ENCODE measurements at places on chromosomes 3 and 15.

DNA sequence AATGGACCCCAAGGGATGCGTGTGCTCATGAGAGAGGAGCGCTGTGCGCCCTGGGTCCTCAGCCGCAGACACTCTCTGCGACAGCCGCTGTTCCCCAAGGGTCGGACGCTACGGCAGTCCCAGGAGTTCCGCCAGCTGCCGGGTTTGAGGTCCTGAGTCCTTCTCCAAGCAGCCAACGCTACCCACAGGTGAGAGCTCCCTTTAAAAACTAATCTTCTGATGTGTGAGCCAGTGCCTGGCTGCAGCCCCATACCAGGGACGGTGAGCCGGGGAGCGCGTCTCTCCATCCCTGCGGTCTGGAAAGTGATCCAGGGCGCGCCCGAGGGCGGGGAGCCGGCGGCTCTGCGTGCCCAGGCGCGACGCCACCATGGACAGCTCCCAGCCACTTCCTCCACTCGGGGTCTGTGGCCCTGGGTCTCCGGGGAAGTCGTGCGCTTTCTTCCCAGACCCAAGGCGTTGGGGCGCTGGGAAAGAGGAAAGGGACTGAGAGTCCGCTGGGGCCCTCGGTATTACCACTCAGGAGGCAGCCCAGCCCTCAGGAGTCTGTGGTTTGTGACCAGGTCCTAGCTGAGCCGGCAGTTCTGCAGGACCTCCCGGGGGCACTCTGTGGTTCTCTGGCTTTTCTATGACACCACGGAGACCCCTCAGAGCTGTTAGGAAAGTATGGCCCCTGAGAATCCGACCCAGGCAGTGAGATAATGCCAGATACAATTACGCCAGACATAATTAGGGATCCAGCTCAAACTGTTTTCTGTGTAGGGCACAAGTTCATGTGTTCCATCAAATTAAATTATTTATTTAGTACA is 1.4 kb downstream of the CEMIP start:
- no peak for DNase-seq

GRCh38 chr3:31505371-31506048 is 27.2 kb upstream of the STT3B start:
- DNase-seq = no peak

DNA sequence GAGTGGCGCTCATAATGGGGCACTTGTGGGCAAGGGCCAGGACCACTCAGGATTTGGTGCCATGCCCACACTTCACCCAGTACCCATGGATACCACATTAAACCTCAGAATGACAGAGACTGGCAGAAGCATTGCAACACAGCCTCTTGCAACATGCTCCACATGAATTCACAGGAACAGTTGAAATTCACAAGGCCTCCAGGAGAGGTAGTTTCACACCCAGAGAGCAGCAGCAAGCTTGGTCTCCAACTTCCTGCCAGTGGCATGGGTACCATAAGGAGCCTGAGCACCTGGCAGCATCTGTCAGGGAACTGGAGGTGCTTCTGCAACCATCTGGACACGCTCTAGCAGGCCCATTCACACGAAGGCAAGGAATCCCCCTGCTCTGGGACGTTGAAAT is 101.0 kb downstream of the OSBPL10 start:
- no peak for DNase-seq

GRCh38 chr3:111331306-111331705 is 210.7 kb upstream of the CD96 start:
- DNase-seq = no peak

- no peak for DNase-seq
Measured at GRCh38 chr15:73437543-73438109, 5.3 kb upstream of the REC114 start.

DNA sequence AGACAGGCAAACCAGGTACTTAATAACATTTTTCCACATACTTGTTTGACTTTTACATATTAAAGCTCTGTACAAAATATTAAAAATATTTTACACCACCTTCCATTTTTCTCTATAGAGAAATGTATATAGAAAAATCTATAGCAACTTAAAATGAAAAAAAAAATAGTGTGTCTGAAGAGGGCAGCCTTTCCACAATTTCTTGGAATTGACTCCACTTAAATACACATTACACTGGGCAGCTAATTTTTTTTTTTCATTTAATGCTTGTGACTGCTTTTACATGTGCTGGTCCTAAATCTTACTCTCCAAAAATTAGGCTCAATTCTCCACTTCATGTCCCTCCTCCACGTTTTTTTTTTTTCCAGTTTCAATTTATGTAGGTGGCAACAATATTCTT is 427.0 kb upstream of the RBMS3 start:
- no peak for DNase-seq

- no peak for DNase-seq
Measured at GRCh38 chr3:121835465-121835801, 424 bp downstream of the EAF2 start.

DNA sequence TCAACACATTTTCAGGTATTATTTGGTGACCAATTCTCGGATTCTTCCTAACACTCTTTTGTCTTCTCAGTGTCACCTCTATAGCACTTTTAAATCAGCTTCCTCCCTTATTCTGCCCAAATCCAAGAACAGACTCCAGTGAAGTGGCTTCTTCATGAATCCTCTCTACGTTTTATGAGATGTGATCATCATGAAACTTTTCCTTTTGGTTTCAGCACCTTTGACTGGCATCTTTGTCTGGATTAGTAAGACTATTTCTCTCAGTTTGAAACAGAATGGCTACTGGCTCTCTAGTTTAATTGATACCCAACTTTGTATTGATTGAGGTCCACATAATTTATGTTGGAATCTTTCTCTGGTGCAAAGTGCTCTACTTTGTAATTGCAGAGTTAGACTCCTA is 45.6 kb downstream of the CMC1 start:
- DNase-seq = no peak

DNA sequence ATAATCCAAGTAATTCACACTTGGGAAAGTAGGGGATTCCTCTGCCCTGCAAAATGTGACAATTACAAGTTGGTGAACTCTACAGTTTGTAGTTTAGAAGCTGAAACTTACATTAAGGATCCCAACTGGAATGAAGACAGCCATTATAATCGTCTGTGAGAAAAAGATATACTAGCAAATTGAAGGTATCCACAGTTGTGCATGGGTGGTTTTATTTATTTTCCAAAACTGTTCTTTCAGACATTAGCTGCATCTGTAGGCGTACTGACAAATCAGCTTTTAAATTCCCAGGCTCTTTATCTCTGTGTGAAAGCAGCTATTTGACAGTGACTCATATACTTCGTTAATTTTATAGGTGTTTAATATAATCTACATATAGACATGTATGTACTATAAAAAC is 12.5 kb upstream of the ISL2 start:
- no peak for DNase-seq

- no peak for DNase-seq
Measured at GRCh38 chr15:78044407-78045155, 32.9 kb downstream of the TBC1D2B start.

DNA sequence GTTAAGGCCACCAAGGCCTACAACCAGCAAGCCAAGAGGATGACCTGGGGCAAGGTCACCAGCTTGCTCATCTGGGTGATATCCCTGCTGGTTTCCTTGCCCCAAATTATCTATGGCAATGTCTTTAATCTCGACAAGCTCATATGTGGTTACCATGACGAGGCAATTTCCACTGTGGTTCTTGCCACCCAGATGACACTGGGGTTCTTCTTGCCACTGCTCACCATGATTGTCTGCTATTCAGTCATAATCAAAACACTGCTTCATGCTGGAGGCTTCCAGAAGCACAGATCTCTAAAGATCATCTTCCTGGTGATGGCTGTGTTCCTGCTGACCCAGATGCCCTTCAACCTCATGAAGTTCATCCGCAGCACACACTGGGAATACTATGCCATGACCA is 3.6 kb downstream of the CXCR6 start:
- no peak for DNase-seq

DNA sequence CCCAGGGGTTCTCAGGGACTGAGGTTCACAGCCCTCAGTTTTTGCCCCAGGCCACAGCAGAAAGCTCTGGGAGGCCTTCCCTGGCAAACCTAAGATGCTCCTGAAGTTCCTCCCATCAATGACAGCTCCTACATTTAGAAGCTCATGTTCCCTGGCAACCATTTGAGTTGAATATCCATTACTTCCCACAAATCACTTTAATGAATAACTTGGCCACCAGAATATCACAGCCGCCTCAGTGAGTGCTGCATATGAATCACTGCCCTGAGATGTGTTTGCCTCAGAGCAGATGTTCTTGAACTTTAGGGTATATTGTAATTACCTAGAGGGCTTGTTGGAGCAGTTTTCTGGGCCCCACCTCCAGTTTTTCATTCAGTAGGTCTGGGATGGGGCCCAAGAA is 27.4 kb downstream of the SLCO2A1 start:
- no peak for DNase-seq

GRCh38 chr3:82085851-82086475 is 324.5 kb upstream of the GBE1 start:
- no peak for DNase-seq

GRCh38 chr3:170734735-170735065 is 135.3 kb downstream of the RPL22L1 start:
- DNase-seq = no peak

GRCh38 chr15:80026310-80026709 is 33.2 kb upstream of the ZFAND6 start:
- DNase-seq = no peak

DNA sequence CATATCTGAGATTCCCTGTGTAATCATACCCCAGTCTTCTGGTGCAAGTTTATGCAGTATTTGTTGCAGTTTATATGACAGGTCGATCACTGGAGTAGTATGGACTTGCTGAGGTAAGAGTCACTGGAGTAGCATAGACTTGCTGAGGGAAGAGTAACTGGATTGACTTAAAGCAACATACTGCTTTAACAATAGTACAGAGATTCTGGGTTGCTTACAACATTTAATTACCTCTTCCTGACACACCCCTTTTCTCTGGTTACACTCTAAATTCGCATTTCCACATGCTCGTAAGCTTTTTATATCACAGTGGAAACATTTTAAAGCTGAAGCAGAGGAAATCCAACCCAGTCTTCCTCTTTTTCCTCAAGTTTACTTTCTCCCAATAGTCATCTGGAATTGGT is 11.8 kb downstream of the AAGAB start:
- DNase-seq = no peak

DNA sequence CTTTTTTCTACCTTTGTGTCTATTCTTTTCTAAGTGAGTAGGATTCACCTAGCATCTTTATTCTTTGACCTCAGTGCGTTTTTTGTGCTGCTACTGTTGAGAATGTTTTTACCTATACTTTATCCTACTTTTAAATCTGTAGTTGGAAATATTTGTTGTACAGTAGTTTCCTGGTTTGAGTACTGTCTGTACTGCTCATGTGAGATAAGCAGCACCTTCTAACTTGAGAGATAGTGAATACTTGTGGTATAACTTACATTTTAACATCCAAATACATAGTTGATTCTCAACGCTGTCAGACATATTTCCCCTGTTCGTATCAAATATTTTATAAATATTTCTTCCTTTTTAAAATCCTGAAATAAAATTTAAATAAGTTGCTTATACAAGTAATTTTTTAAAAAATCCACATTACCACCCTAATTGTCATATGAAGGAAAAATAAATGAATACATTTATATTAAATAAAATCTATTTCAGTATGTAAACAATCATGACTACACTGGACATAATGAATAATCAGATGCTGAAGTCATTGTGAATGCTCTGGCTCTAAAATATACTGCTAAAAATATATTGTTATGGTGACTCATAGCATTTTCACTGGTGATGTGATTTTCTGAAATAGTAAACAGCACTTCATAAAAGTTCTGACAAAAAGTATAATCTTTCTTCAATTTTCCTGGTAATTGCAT is 17.4 kb downstream of the ATP11B start:
- no peak for DNase-seq

DNA sequence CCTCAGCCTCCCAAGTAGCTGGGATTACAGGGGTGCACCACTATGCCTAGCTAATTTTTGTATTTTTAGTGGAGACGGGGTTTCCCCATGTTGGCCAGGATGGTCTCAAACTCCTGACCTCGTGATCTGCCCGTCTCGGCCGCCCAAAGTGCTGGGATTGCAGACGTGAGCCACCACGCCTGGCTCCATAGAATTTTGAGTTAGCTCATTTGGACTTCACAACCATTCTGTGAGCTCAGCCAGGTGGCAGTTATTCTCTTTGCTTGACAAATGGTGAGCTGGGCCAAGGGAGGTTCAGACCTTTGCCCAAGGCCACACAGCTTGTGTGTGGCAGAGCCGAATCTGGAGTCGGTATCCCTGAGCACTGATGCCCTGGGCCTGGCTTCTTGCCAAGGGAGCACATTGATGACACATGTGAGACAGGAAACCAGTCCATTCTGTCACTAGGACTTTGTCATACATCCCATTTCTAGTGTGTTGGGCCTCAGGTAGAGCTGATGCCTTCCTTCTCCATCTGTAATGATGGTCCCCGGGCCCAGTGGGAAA is 17.6 kb downstream of the PODXL2 start:
- no peak for DNase-seq

GRCh38 chr15:95202569-95203349 is 971.4 kb downstream of the MCTP2 start:
- DNase-seq = no peak

GRCh38 chr3:102114264-102114979 is 265.1 kb downstream of the NFKBIZ start:
- DNase-seq = no peak

DNA sequence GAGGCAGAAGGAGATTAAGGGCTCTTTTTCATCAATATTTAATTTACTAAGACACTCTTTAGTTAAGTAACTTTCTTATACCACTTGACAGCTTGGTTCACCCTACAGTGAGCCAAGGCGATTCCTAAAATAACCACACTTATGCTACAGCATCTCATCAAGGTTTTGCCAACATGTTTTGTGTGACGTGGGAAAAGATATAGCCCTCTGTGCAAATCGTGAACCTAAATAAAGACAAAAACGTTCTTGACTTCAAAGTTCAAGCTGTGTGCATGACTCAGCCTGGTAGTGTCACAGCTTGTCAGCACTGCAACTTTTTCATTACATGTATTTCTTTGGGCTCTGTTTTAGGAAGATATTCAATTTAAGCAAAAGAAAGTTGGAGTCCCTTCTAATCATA is 297.0 kb upstream of the EPHA3 start:
- DNase-seq = no peak

- no peak for DNase-seq
Measured at GRCh38 chr3:68057637-68058320, 403.4 kb upstream of the SUCLG2 start.

DNA sequence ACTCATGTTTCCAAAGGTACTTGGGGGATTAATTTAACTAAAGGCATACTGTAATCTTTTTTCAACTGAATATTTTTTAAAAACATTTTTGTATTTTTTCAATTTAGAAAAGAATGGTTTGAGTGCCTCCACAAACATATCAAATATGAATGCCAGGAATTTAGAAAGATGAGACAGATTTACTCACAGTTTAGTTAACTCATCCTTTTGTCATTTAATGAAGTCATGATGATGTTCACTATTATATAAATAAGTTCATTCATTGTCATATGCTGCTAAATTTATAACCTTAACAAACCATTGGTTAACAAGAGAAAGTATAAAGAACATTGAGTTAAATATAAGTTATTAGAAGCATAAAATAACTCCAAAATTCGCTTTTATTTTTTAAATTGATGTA is 50.0 kb downstream of the FGF7 start:
- no peak for DNase-seq
